NCI-H69 (cell line): ENCODE measurements at places on chromosomes 6 and 20.

GRCh38 chr6:15453622-15454021 is 207.8 kb downstream of the JARID2 start:
- DNase-seq: no peak

GRCh38 chr6:167975458-167975857 is 22.0 kb upstream of the KIF25 start:
- no peak for DNase-seq

DNA sequence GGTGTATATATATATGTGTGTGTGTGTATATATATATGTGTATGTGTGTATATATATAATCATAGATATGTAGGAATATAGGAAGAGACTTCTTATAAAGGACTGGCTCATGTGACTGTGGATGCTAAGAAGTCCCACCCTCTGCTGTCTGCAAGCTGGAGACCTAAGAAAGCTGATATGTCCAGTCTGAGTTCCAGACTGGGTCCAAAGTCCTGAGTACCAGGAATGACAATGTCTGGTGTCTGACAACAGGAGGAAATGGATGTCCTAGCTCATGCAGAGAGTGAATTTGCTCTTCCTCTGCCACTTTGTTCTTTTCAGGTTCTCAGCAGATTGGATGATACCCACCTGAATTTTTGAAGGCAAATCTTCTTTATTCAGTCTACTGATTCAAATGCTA is 7.1 kb downstream of the ALDH5A1 start:
- no peak for DNase-seq

DNA sequence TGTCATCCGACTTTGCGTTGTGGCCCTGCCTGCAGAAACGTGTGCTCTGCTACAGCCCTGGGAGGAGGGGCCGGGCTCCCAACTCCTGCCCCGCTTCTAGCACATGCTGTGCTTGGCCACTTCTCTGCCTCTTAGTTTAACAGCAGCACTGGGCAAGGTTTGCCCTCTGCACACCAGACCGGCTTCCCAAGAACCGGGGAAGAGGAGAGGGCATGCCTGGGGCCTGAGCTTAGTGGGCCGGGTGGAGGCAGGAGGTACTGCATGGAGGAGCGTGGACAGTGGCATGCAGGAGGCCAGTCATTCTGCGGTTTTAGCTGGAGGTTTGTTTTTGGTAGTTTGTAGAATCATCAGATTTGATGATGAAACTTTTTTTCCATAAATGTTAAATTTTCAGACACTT is 45.5 kb downstream of the CEP43 start:
- DNase-seq: no peak

GRCh38 chr20:16066571-16066970 is 506.7 kb downstream of the KIF16B start:
- DNase-seq: peak; percentile 64

- peak; percentile 4 for DNase-seq
These were observed 22.0 kb downstream of the FIG4 start for GRCh38 chr6:109713097-109713496.

- no peak for DNase-seq
These were observed 6.1 kb upstream of the TREML4 start for GRCh38 chr6:41222045-41222444.

DNA sequence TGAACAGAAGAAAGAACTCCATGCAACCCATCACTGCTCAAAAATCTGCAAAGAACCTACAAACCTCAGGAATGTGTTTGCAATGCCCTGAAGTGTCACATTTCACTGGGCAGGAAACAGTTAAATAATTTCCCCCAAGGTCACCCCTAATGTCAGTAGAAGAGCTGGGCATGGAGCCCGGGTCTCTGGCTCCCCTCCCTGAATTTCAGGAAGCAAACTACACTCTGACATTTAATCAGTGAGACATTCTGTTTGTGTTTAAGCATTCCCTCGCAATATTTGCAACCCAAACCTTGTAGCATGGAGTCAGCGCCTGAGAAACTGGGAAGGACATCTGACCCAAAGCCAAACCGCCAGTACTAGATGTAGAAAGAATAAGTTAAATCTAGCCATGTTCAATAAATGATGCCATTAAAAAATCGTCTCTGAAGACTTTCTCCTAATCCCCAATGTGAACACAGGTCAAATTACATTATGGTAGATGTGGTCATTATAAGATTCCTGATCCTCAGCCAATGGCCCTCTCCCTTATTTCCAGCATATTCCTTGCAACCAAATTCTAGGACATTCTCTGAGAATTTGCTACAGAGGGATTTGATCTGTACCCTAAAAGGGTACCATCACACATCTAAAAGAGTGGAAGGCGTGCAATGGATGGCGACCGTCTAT is 91.2 kb upstream of the ADTRP start:
- DNase-seq: no peak

DNA sequence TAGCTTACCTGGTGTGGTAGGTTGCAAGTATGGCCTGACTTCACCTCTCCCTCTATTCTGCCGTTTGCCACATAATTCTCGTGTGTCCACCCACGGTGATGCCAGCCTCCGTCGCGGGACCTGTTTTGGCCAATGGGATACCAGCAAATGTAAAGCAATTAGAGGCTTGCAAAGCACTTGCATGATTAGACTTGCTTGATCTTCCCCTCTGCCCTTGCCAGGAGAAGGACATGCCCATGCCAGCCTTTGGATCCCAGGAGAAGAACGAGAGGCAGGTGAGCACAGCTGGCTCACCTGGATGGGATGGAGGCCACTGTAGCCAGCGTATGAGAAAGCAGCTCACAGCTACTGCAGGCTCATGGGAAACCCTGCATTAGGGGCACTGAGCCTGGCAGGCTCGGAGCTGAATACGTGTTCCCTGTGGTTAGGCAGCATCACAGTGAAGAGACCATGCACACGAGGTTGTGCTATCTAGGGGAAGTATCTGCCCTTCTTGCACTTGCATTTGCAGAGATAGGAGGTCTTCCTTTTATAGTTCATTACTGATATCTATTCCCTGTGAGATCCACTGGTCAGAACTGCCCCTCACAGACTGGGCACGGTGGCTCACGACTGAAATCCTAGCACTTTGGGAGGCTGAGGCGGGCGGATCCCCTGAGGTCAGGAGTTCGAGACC is 62.4 kb downstream of the TMEM242 start:
- no peak for DNase-seq

- no peak for DNase-seq
These were observed 201.2 kb upstream of the SHLD1 start for GRCh38 chr20:5548902-5549599.

DNA sequence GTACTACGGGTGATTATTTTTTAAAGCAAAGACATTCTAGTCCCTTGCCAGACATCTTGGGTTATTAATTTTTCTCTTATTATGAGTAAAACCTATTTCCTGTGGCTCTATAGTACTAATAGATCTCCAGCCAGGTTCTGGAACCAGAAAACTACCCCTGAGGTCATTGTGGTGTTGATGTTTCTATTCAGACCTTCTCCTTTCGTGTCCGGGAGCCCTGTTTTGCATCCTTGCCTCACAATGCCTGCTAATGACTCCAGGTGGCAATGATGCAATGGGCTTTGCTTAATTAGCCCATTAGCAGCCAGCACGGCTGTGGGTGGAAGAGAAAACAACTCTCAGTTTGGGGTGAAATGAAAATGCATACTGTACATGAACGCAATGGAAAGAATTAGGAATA is 62.9 kb upstream of the ARG1 start:
- peak; percentile 97 for DNase-seq

GRCh38 chr6:79510707-79511106 is 26.5 kb downstream of the LCA5 start:
- DNase-seq: no peak

DNA sequence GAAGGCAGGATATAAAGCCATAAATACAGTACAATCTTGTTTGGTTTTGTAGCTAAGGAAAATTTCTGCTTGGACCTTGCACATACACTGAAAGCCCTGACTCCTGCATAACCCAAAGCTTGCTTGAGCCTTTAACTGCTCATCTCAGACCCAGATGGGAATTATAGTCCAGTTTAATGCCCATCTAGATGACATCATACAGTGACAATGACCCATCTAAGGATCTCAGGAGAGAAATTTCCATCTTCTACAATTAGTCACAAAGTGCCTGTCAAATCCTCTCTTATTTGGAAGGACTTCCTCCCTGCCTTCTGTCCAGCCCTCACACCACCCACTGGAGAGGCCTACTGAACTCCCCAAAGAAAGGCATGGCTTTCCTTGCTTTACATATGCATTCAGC is 69.3 kb downstream of the BTBD3 start:
- no peak for DNase-seq

DNA sequence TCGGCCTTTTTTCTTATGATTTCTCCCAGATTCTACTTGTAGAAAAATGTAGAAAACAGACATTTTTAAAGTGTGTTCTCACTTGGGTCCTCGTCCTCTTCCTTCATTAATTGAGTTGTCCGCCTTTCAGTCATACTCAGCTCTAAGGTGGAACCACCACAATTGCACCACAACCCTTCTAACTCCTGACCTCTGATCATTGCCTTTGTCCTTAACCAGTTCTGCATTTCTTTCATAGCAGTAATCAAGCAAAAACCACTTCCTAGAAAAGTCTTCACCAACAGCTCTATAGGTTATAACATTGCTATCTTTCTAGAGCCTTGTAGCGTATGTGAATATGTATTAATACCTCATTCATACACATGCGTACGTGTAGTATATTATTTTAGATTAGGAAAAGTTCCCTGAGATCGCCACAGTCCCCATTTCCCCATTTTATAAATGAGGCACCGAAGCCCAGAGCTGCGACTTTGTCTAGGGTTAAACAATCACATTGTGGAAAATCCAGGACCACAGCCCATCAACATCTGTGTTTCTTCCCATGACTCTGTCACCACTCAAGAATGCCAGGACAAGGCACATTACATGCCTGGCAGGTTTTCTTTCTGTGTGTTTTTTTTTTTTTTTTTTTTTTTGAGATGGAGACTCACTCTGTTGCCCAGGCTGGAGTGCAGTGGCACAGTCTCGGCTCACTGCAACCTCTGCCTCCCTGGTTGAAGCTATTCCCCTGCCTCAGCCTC is 175.5 kb downstream of the BTBD3 start:
- no peak for DNase-seq

DNA sequence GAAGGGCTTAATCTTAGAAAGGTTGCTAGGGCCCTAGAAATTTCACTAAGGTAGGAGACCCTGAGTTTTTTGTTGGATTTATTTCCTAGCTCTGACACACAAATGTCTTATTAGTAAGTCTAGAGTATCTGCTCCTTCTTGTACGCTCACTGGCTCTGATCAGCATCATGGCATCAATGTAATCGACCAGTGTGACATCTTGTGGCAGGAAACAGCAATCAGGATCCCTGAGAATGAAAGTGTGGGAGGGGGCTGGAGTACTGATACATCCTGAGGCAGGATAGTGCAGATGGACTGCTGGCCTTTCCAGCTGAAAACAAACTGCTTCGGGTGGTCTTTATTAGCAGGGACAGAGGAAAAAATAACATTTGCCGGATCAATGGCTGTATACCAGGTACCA is 10.0 kb upstream of the CST7 start:
- no peak for DNase-seq

GRCh38 chr20:61584851-61585250 is 332.8 kb downstream of the CDH4 start:
- no peak for DNase-seq

GRCh38 chr6:157873735-157874344 is 50.8 kb downstream of the SNX9 start:
- peak; percentile 79 for DNase-seq

- peak; percentile 23 for DNase-seq
These were observed 32.5 kb upstream of the SYNCRIP start for GRCh38 chr6:85675030-85675819.

DNA sequence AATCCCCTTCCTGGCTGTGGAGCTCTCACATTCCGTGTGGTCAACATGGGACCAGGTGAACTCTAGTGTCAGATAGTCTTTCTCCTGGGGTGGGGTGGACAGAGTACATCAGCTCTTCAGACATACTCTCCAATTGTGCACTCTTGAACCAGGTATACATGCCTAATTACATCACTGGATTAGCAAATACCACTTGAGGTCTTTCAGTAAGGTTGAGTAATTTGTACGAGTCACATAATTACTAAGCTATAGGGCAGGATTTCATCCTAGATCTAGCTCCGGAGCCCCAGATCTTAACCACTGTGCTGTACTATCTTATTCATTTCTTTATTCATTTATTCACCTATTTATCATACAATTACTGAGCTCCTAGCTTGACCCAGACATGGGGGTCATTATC is 821.3 kb downstream of the TFAP2A start:
- no peak for DNase-seq

DNA sequence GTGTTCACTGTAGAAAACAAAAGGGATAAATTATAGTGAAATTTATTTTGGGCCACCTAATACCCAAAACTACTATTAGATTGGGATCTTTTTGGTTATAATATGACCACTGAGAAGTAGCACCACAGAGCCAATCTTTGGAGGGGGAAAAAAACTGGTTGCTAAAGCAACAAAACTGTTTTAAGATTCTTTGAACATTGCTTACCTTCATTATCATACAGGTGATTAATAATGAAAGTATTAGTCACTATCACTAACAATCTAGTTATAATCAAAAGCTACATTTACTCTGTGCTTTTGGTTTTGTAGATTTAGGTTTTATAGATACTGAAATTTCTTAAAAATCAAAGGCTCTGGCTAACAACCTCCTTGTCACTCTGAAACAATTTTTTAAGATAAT is 31.7 kb downstream of the STX7 start:
- no peak for DNase-seq

DNA sequence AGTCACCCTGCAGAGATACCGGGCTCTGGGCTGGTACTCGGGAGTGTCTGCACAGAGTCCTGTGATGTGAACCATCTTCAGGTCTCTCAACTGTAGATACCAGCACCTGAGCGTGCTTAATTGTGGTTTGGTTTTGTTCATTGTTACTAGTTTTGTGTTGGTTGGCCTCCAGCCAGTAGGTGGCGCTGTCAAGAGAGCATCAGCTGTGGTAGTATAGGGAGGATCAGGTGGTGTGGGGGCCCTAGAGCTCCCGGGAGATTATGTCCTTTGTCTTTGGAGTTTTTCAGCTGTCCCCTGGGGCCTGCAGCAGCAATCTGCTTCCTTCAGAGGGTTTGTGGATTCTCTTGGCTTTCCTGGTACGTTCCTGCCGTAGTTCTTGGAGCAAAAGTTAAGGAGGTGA is 67.9 kb downstream of the CDYL start:
- no peak for DNase-seq

DNA sequence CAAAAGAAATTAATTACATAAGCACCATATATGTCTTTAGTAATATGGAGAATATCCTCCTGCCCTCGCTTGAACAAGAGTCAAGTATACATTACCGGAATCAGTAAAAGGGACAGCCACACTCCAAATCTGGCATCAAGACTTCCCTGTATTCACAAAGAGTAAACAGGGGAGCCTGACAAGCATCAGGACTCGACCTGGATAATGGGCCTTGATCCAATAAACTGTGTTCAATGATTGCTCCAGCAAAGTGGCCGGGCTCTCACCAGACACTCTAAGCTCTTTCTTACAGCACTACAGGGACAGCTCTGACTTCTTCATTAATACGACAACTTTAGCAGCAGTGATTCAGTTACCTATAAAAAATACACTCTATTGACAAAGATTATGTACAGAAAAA is 307.9 kb upstream of the POU3F2 start:
- DNase-seq: peak; percentile 27
